CD4-positive, alpha-beta T cell (primary cell): ENCODE measurements at places on chromosomes 4 and X.

GRCh38 chr4:141388481-141388880 lies 167.8 kb downstream of the ZNF330 start:
- no peak for DNase-seq

GRCh38 chr4:165873298-165874071 lies 448 bp downstream of the TLL1 start:
- DNase-seq: no peak

- no peak for DNase-seq
These were observed 144.6 kb downstream of the TBL1X start for GRCh38 chrX:9609499-9609898.

GRCh38 chrX:129737916-129738315 lies 863 bp upstream of the XPNPEP2 start:
- no peak for DNase-seq

GRCh38 chr4:189147005-189147929 lies 793.4 kb upstream of the FRG1 start:
- DNase-seq: no peak

DNA sequence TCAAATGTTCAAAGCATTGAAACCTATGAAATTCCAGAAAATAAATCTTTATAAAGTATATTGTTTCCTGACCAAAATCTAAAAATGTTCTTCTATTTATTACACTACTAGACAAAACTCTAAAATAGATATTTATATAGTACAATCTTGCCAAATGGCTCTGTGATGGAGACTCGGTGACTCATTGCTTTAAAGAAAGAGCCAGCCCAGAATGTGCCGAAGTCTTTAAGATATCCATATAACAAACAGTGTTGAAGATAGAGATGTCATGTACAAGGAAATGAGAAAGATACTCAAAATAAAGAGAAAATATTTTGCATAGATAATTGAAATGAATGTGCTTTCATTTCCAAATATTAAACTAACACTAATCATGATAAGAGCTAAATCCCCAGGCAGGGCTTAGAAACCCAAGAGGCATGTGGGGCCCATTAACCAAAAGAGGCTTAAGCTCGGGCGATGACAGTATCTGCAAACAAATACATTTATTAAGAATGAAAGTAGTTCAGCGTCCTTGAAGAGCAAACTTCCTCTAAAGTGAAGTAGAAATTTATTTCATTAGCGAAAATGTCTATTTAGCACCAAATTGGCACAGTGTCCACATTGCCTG lies 102.1 kb upstream of the FAM9B start:
- DNase-seq: no peak

GRCh38 chr4:98046665-98047064 lies 96.6 kb downstream of the STPG2 start:
- DNase-seq: no peak

GRCh38 chr4:82421796-82422560 lies 8.3 kb downstream of the HNRNPDL start:
- no peak for DNase-seq

DNA sequence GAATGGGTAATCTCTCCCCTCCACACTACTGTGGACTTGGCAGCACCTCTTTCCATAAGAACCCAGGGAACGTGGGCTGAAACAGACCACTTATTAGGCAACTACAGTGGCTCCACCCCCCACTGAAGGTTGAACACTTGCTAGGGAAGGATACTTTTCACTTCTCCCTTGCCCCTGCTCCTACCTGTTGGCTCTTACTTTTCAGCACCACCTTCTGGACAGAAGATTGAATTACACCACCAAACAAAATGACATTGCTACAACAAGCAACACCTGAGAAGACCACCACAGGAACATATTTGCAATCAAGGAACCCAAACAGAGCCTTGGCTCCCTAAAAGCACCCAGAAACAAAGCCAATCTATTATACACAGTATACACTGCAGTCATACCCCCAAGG lies 132.1 kb upstream of the CXCL13 start:
- DNase-seq: no peak

- peak; percentile 83 for DNase-seq
These were observed at the start of gene GPRASP3 for GRCh38 chrX:102720237-102721168. TSS of gene GPRASP3 (plus strand) at chrX:102720743. CDS start at chrX:102748996, 28,253 bp downstream.

GRCh38 chr4:139875411-139875825 lies 209.8 kb downstream of the MGST2 start:
- no peak for DNase-seq

DNA sequence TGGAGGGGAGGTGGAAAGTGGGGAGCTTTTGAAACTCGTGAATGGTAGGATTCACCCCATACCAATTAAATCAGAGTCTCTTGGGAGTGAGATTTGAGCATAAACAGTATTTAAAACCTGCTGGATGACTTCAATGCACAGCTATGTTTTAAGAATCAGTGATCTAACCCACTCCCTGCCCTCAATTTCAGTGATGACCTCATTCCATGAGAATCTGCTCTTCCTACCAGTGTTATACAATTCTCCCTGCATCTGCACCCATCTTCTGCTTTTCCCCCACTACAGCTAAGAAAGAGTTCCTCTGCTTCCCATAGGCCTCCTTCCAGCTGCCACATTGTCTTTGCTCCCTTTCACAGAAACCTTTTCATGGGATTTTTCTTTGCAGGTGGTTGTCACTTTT lies 18.3 kb upstream of the H2AZ1 start:
- no peak for DNase-seq

DNA sequence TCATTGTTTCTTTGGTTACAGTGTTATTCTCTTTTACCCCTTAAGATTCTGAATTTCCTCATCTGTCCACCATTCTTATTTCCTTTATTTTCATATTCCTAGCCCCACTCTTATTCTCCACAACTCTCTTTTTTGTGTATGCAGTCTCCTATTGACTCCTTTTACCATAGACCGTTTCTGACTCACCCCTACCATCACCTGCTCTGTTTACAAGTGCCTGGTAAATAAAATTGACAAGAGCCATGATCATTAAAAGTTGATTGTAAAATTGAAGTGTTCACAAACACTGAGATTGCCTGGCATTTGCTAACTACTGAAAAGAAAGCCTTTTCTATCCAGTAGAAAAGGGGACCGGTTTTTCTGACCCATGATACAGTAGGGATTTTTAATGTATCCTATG lies 54.4 kb downstream of the MRPL1 start:
- DNase-seq: no peak

GRCh38 chrX:134362560-134363089 lies 97.3 kb upstream of the HPRT1 start:
- DNase-seq: no peak

GRCh38 chr4:88820698-88821415 lies 123.2 kb upstream of the NAP1L5 start:
- DNase-seq: no peak

DNA sequence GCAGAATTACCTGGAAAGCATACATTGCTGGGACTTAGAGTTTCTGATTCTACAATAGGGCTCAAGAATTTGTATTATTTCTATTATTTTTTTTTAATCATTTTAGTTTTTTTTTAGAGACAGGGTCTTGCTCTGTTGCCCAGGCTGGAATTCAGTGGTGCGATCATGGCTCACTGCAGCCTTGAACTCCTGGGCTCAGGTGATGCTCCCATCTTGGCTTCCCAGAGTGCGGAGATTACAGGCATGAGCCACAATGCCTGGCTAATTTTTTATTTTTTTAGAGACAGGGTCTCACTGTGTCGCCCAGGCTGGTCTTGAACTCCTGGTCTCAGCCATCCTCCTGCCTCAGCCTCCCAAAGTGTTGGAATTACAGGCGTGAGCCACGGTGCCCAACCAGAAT lies 92.6 kb downstream of the WWC2 start:
- DNase-seq: no peak

DNA sequence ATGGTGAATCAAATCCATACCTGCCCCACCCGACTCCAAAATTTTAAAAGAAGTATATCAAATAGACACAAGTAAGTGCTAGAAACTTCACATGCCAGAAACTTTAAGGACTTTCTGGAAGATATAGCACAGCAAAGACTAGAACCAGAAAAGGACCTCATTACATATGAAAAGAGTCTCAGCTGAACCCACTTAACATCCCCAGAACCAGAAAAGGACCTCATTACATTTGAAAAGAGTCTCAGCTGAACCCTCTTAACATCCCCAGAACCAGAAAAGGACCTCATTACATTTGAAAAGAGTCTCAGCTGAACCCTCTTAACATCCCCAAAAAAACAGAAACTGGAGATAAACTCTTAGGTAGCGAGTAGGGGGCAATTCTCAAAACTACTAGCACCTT lies 32.3 kb downstream of the STPG2 start:
- DNase-seq: no peak

DNA sequence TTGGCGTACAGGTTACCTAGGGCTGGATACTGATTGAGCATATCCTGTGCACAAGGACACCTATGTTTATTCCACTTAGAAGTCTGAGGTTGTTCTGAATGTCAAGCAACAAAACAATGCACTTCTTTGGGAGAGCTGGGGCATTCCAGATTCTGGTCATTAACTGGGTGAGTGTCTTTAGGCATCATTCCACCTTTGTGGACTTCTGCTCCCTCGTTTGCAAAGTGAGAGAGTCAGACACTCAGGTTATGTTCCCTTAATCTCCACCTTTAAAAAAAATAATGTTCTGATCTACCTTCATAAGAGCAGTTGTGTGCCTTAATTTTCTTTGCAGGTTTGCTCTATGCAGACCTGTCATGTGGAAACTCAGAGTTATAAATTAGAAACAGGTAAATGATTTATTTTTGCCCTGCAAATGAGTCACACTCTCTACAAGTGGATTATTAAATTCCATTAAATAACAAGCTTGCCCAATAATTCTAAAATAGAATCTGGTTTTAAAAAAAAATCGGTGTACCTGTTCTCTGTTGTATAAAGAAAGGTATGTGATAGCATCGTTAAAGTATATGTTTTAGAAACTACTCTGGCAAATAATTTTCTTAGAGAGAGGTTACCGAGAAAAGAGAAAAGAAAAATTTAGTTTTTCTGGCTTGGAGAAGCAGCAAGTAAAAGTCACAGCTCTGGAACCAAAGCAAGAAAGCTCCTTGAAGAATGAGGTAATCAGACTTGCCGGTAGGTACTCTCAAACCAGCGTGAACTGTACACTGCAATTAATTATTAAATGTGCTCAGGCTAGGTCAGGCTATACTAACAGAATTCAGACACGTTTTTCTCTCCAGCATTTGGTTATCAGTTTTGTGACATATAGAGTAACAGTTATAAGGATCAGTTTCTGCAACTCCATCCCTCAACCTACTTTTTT lies 93.2 kb downstream of the SORBS2 start:
- no peak for DNase-seq

- no peak for DNase-seq
These were observed 67.3 kb downstream of the PDLIM5 start for GRCh38 chr4:94519019-94519418.

GRCh38 chr4:146123231-146123630 lies 52.3 kb upstream of the LSM6 start:
- DNase-seq: no peak

- no peak for DNase-seq
These were observed 67.3 kb downstream of the FBXO8 start for GRCh38 chr4:174215961-174216680.

DNA sequence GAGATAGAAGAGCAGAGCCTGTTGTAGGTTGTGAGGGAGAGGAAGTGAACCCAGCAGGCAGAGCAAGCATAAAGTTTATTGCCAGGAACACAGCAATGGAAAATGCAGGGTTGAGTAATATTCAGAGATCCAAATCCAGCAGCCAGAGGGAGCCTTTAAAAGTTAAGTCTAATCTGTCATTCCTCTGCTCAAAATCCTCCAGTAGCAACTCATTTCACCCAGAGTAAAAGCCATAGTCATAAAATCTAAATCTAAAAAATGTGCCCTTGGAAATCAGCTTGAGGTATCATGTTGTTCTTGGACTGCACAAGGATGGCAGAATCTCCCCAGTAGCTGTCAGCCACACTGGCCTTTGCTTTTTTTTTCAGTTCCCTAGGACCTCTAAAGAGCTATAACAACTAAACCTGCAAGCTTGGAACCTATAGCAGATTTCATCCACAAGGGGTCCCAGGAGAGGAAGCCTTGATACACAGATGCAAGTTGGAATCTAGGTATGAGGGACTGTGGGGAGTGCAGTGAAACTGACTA lies 62.9 kb upstream of the FRAS1 start:
- DNase-seq: no peak

GRCh38 chrX:79371101-79371500 lies 4.0 kb upstream of the ITM2A start:
- no peak for DNase-seq

- no peak for DNase-seq
These were observed 288.0 kb upstream of the PPP1R2C start for GRCh38 chrX:43065978-43066377.

GRCh38 chrX:137033774-137034507 lies at the start of gene GPR101:
TSS of gene GPR101 (minus strand) at chrX:137033995. CDS start at chrX:137031674, 2,321 bp downstream.
- DNase-seq: peak; percentile 37

GRCh38 chr4:40254608-40255392 lies 58.0 kb downstream of the RHOH start:
- DNase-seq: no peak

- no peak for DNase-seq
These were observed 383.5 kb upstream of the INTU start for GRCh38 chr4:127249066-127249766.

DNA sequence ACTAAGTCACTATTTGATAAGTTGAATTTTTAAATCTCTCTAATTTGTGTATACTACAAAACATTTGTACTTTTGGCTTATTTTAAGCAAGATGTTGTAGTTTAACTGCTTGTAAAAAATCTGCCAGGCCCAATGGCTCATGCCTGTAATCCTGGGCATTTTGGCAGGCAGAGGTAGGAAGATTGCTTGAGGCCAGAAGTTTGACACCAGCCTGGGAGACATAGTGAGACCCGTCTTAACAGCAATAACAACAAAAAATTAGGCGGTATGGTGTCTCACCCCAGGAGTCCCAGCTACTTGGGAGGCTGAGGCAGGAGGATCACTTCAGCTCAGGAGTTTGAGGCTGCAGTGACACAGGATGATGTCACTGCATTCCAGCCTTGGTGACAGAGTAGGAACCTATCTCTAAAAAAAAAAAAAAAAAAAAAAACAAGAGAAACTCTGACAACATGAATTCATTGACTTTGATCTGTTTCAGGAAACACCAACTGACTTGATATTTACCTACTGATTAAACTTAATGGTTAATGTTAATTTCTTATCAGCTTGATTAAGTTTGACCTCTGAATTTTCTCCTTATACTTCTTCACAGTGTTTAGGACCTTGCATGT lies 8.9 kb downstream of the FHIP1A start:
- no peak for DNase-seq

DNA sequence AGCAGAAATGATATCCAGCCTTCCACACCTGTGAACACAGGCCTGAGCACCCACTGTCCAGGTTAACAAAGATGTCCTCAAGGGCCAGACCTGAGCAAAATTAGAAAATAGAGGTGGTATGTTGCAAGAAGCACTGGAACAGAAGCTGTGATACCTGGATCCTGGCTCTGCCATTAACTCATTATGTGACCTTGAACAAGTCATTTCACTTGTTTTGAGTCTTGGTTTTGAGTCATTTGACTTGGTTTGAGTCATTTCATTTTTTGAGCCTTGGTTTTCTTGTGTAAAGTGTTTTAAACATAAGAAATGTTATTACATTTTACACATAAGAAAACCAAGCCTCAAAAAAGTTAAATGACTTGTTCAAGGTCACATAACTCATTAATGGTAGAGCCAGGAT lies 2.9 kb upstream of the NWD2 start:
- DNase-seq: no peak

GRCh38 chr4:186445040-186445439 lies 110.3 kb downstream of the MTNR1A start:
- no peak for DNase-seq

GRCh38 chr4:88618782-88619485 lies 26.7 kb downstream of the HERC3 start:
- DNase-seq: no peak
